ENCODE measurements at places on chromosomes 4 and X. TPM values are rescaled to one million over a fixed set of nuclear protein-coding genes. Genes with fewer than 3 reads are reported as not detected.

- H3K27me3 ChIP-seq = peaks cover 8% of the 10 kb centered on the region
- peaks cover 6% of the 10 kb centered on the region for H3K36me3 ChIP-seq
- H3K27ac ChIP-seq = no peak overlapping the region
- H3K4me3 ChIP-seq = no peak overlapping the region
- no peak for DNase-seq
These were observed 42.9 kb upstream of the CYP4V2 start for GRCh38 chr4:186148336-186148975.

- H3K4me3 ChIP-seq = no peak overlapping the region
- DNase-seq = no peak
- no peaks in the 10 kb centered on the region for H3K27me3 ChIP-seq
- no peak overlapping the region for H3K27ac ChIP-seq
- H3K36me3 ChIP-seq = no peaks in the 10 kb centered on the region
These were observed 937.1 kb downstream of the CCSER1 start for GRCh38 chr4:91064157-91064853.

DNA sequence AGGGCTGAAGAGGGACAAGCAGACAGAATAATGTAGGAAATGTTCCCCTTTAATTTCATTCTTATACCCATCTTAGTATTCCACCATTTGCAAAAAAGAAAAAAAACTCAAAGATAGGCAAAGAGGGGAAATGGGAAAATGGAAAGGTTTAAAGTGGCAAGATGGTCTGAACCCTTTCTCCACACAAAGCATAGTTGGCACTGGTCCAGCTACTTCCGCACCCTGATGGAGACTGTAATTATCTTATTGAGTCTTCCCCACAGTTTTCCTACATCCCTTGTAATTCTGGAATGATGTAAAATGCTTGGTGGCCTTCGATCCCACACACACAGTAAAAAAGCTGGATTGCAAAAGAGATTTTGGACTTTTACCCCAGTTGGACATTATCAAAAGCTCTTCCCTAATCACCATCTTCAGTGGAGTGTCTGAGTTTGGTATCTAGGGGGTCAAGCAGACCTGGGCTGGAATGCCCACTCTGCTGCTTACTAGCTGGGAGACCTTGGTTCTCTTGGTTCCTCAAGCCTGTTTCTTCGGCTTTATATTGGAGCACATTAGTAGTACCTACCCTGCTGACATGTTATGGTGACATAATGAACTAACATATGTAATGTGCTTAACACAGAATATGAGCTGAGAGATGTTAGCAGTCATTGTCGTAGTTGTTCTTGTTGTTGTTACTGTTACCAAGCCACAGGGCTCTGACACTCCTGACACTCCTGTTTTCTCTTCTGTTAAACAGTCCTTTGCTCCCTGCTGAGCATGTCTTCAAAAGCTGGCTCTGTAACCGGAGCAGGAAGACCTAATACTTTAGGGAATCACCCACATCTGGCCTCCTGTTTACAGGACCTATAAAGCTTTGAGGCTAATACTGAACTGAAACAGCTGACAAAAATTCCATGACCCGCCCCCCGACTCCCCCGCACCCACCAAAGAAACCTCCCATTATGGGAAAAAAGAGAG lies 4.7 kb downstream of the SRPX2 start:
- no peak for DNase-seq
- H3K4me3 ChIP-seq = no peak overlapping the region
- no peaks in the 10 kb centered on the region for H3K27me3 ChIP-seq
- H3K4me1 ChIP-seq = peaks cover 3% of the 10 kb centered on the region
- H3K36me3 ChIP-seq = no peaks in the 10 kb centered on the region

DNA sequence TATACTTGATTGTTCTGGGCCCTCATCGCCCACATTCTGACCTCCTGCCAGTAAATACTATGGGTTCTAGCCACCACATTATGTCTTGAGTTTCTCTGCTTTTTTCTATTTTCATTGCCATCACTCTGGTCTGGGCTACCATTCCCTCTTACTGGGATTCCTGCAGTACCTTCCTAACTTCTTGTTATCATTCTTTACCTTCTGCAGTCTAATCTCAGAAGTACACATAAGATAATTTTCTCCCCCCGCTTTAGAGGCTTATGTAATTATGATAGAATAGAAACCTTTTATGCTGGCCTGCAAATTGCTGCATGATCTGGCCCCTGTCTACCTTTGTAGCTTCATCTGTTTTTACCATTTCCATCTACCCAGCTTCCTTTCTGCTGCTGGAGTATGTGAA lies 19.2 kb downstream of the STIM2 start:
- H3K4me1 ChIP-seq = no peaks in the 10 kb centered on the region
- H3K4me3 ChIP-seq = no peak overlapping the region
- no peaks in the 10 kb centered on the region for H3K36me3 ChIP-seq

GRCh38 chr4:112199041-112199440 lies 32.5 kb upstream of the AP1AR start:
- DNase-seq = no peak
- H3K4me3 ChIP-seq = no peak overlapping the region
- no peaks in the 10 kb centered on the region for H3K36me3 ChIP-seq
- no peaks in the 10 kb centered on the region for H3K27me3 ChIP-seq
- H3K4me1 ChIP-seq = peaks cover 4% of the 10 kb centered on the region

- H3K27me3 ChIP-seq = no peaks in the 10 kb centered on the region
- no peak for DNase-seq
- peaks cover 2% of the 10 kb centered on the region for H3K36me3 ChIP-seq
- no peak overlapping the region for H3K27ac ChIP-seq
- peaks cover 12% of the 10 kb centered on the region for H3K4me1 ChIP-seq
These were observed 39.8 kb upstream of the NAP1L5 start for GRCh38 chr4:88737307-88737941.

DNA sequence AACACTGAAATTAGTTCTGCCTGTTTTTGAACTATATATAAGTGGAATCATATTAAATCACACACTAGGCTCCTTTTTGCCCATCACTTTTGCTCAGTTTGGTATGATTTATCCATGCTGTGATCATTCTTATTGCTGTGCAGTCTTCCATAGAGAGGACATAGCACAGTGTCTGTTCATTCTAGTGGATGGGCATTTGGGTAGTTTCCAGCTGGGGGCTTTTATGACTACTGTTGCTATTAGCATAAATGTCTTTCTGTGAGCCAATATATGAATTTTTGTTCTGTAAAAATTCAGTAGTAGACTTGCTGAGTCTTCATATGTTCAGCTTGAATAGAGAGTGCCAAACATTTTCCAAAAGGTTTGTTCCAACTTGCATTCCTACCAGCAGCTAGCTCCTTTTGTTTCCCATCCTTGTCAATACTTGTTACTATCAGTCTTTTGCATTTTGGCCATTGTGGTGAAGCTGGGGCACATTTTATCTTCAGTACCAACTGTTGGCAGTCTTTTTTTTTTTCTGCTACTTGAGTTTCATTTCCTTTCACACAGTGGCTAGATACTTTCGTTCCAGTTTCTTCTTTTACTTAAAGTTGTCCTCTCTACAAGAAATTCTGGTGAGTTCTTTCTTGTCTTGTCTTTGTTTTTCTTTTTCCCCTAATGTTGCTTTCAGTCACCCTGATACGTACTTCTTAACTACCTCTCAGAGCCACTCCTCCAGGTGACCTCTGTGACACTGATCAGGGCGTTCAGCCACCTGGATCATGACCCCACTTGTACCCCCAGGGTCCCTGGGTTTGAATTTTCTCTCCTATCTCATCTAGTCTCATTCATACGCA lies 87.0 kb downstream of the ANXA3 start:
- H3K36me3 ChIP-seq = no peaks in the 10 kb centered on the region
- no peak overlapping the region for H3K27ac ChIP-seq
- DNase-seq = no peak
- H3K27me3 ChIP-seq = no peaks in the 10 kb centered on the region
- H3K4me3 ChIP-seq = no peak overlapping the region

DNA sequence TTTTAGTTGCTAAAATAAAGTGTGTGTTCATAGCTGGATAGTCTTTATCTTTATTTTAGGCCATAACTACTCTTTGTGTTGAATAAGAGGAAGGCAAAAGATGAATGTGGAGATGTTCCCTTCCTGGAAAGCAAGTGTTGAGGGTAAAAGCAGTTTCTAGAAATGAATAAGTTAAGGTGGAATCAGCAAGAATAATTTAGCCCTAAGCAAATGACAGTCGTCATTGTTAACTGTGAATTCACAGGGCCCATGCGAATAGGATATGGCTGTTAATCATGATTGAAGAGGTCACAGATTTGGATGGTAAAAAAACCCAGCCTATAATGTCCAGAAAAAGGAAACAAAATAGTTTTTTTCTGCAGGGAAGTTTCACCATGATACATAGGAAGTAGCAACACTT lies 167.8 kb upstream of the PPP3CA start:
- H3K27me3 ChIP-seq = no peaks in the 10 kb centered on the region
- H3K27ac ChIP-seq = no peak overlapping the region
- no peaks in the 10 kb centered on the region for H3K36me3 ChIP-seq
- DNase-seq = no peak

SLC34A2 gene
- total RNA-seq = 0.35 TPM

SPIN3 gene
- total RNA-seq = 23.3 TPM

ALPK1 gene
- total RNA-seq = 0.17 TPM

SMIM10L2A gene
- 18.3 TPM for total RNA-seq

NIPAL1 gene
- 13.1 TPM for total RNA-seq

SUPT20HL2 gene
- total RNA-seq = not detected

SLC10A7 gene
- total RNA-seq = 3.9 TPM
